Stimulated activated CD8-positive, alpha-beta memory T cell treated with anti-CD3 and anti-CD28 coated beads, Interleukin-15, amount 100 ng/mL, for 24 hours (primary cell): ENCODE measurements at places on chromosomes 2 and 18.

DNA sequence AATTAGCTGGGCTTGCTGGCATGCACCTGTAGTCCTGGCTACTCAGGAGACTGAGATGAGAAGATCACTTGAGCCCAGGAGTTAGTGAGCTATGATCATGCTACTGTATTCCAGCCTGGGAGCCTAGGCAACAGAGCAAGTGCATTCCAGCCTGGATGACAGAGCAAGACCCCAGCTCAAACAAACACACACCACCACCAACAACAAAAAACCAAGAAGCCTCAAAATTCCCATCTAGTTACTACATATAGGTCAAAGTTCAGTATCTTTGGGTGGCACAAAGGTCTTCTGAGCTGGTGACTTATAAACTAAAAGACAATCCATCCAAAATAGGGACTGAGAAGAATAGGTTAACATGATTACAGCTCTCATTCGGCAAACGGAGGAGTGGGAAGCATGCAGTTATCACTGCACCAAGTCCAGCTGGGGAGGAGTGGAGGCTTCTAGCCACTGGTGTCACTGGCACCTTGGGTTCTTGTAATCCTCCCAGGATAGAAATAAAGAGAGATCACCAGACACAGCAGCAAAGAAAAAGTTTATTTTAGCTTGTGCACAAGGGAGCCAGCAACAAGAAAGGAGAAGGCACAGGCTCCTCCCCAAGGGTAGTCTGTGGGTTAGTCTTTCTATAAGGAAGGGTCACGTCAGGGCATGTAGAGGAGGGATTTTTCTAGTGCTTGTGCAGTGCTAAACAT lies 57.4 kb downstream of the SH2D6 start:
- DNase-seq, result no peak

GRCh38 chr2:207970826-207971180 lies 54.5 kb downstream of the PLEKHM3 start:
- DNase-seq, result no peak

DNA sequence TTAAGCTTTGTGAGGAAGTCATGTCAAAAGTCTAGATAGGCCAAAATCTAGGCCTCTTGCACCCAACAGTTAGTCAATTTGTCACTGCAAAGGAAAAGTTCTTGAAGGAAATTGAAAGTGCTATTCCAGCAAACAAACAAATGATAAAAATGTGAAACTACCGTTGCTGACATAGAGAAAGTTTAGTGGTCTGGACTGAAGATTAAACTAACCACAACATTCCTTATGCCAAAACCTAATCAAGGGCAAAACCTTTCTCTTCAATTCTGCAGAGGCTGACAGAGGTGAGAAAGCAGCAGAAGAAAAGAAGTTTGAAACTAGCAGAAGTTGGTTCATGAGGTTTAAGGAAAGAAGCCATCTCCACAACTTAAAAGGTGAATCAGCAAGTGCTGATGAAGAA lies 44.0 kb upstream of the LRRTM4 start:
- no peak for DNase-seq

GRCh38 chr2:239250216-239251081 lies 150.4 kb downstream of the HDAC4 start:
- no peak for DNase-seq

- peak; percentile 31 for DNase-seq
Measured at GRCh38 chr2:197168705-197169104, 141.9 kb downstream of the ANKRD44 start.

DNA sequence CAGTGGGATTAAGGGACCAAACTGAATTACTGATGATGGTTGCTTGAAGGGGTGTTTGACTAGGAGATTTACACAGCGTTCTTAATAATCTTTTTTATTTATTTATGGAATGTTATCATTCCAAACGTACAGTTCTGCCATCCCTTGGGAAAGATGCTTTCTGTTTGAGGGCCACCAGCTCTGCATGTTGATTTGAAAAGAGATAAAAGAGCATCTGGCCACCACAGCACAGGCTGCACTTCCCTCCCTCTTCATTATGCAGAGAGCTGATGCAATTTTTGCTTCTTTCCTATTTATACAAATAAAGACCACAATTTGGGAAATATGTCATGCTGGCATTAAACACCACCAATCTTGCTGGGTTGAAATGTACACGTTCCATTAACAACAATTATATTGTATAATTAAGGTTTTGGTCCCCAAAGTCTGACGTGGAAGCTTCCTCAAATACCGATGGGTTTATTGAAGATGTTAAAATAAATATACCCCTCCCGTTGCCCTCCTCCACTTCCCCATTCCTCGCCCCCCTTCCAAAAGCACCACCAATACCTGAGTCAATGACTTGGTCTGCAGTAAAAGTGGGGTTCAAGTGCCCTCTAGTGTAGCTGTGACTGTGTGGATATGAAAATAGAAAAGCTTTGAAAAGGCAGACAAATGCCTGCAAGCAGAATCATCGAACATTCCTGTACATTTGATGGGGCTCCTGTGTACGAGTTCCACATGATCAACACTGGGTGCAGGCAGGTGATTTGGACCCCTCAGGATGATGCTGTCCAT lies 211.9 kb downstream of the HRH4 start:
- no peak for DNase-seq

- DNase-seq, result no peak
Measured at GRCh38 chr2:224613543-224614286, 28.6 kb upstream of the CUL3 start.

GRCh38 chr2:214558341-214558740 lies 147.5 kb downstream of the VWC2L start:
- no peak for DNase-seq

DNA sequence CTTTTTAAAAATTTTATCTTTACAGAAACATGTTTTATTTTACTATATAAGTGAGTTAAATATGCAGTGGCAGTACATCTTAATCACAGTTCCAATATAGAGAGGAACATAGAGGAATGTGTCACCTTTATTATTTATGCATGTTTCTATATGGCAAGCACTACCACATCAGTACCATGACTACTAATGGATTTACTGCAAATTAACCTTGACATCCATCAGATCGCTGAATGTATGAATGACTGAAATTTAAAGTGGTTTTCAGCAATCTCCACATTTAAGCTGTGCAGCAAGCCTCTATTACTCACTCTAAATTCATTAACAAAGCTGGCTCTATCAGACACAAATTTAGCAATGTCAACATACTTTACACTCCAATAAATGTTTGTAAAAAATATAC lies 790.6 kb downstream of the NRXN1 start:
- no peak for DNase-seq

- DNase-seq, result no peak
Measured at GRCh38 chr18:1796636-1797035, 774.7 kb downstream of the METTL4 start.

DNA sequence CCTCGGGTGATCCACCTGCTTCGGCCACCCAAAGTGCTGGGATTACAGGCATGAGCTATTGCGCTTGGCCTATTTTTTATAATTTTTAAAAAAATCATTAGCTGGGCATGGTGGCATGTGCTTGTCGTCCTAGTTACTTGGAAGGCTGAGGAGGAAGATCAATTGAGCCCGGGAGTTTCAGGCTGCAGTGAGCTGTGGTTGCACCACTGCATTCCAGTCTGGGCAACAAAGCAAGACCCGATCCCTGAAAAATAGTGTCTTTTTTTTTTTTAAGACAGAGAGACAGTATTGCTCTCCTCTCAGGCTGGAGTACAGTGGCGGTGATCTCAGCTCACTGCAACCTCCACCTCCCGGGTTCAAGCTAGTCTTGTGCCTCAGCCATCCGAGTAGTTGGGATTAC lies 4.8 kb downstream of the SSB start:
- DNase-seq, result no peak

- no peak for DNase-seq
Measured at GRCh38 chr2:110735366-110735765, 3.0 kb downstream of the ACOXL start.

GRCh38 chr2:203500951-203501350 lies 34.1 kb downstream of the RAPH1 start:
- DNase-seq, result no peak

DNA sequence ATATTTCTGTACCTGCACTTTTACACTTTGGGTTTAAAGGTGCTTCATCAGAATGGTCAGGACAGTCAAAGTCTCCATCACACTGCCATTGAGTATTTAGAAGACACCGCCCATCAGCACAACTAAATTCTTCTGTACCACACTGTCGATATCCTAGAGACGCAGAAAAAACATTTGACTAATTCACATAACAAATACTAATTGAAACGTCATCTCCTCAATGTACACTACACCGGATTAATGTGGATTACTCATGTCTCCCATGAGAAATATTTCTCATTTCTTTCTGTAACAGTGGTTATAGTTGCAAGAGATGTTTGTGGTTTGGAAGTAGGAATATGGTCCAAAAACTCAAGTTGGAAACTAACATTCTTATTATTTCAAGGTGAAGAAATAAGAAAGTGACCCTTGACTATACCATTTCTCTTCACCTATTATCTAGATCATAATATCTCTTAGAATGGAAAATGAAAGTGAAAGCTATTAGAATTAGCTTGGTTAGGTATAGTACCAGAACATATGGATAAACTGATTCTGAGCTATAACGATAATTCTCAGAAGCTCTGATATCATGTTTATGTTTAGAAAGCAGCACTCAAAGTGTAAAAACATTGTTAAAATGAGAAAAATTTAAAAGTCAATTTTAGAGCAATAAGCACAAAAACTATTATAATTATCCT lies 1627.7 kb downstream of the LRP1B start:
- no peak for DNase-seq

- DNase-seq, result no peak
Measured at GRCh38 chr2:56012221-56012765, 88.7 kb upstream of the EFEMP1 start.

DNA sequence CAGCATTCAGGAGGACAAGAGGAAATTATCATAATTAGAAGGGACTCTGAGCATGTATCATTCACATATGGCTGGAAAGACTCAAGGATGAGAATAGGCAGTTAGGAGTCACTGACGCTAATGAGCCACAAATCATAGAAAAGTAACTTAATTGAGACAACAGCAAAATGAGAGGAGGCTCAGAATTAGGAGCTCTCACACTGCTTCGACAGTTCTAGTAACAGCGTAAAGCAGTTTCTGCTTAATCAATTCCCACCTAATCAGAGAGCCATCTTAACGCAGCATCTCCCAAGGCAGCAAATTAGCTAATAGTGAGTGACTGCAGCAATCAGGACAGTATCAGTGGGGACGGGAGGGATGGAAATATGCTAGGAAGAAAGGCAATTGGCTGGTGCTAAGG lies 32.8 kb downstream of the ANKRD44 start:
- DNase-seq, result no peak

GRCh38 chr18:40375837-40376236 lies 1579.2 kb upstream of the PIK3C3 start:
- DNase-seq, result no peak

DNA sequence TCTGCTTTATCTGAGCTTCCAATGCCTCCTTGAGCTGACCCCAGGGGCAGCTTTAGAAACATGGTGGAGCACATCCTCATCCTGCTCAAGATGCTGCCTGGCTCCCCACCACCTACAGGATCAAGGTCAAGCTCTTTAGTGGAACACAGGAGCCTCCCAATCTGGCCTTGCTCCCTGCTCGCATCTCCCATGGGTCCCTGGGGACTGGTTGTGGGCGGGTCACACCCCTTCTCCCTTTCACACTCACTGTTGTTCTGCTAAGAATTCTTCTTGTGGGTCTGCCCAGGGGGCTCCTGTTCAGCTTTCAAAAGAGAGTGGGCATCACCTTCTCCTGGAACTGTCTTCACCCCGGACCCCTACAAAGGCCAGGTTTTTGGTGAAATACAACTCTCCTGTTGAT lies 8.4 kb upstream of the NT5DC4 start:
- no peak for DNase-seq

DNA sequence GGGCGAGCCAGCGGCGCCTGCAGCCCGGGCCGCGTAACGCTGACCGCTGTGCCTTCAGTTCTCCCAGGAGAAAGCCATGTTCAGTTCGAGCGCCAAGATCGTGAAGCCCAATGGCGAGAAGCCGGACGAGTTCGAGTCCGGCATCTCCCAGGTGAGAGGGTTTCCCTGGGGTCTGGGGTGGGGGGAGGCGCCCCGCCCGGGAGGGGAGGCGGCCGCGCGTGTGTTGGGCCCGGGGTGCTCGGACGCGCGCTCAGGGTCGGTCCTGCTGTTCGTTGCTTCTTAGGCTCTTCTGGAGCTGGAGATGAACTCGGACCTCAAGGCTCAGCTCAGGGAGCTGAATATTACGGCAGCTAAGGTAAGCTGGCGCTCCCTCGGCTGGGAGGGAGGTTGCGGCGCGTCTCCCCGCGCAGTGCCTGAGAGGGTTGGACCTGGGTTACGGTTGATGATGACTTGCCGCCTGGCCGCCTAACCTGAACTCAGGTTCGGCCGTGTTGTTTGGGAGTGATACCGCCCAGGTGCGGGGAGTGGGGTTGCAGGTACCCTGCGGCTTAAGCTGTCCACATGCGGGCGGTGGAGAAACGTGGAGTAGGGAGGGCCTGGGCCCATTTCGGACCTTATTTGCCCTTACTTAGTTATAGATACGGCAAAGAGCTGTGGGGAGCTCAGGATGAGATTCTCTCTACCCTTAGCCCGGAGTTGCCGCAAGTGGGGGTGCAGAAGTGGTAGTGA lies 638 bp downstream of the RPS7 start:
- DNase-seq, result peak; percentile 17

- no peak for DNase-seq
Measured at GRCh38 chr2:20188851-20189250, 36.1 kb downstream of the SDC1 start.

DNA sequence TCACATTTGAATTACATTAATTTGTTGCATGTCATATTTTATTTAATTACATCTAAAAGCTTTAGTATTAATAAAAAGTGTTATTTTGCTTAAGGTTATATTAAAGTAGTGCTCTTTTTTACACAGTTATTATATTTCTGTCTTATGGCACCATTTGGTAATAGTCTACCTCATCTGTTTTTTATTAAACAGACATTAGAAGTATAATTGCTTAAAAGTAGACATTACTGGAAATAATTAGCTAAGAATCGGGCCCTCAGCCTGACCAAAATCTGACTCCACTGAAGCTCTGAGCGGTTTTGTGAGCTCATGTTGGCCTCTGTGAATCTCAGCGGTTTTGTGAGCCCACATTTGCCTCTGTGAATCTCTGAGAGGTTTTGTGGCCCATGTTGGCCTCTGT lies 102.5 kb upstream of the SNTG2 start:
- no peak for DNase-seq

GRCh38 chr2:75044291-75044690 lies 85.8 kb downstream of the POLE4 start:
- DNase-seq, result no peak

- no peak for DNase-seq
Measured at GRCh38 chr18:25097057-25097456, 254.9 kb downstream of the ZNF521 start.

- DNase-seq, result no peak
Measured at GRCh38 chr2:212595036-212595654, 56.5 kb upstream of the ERBB4 start.

GRCh38 chr2:45883603-45884000 lies 232.1 kb downstream of the PRKCE start:
- DNase-seq, result no peak

- DNase-seq, result no peak
Measured at GRCh38 chr18:36376361-36376760, 78.8 kb downstream of the FHOD3 start.

GRCh38 chr2:234632527-234633391 lies 135.9 kb upstream of the ARL4C start:
- no peak for DNase-seq
